ENCODE measurements at places on chromosomes 2 and 18. TPM values are rescaled to one million over a fixed set of nuclear protein-coding genes. Genes with fewer than 3 reads are reported as not detected.

DNER gene
- 167 TPM for total RNA-seq

CCDC68 gene
- total RNA-seq: 0.82 TPM

FAM228A gene
- total RNA-seq: 3.5 TPM

SPOPL gene
- total RNA-seq: 22.5 TPM

G6PC2 gene
- total RNA-seq: not detected

DNA sequence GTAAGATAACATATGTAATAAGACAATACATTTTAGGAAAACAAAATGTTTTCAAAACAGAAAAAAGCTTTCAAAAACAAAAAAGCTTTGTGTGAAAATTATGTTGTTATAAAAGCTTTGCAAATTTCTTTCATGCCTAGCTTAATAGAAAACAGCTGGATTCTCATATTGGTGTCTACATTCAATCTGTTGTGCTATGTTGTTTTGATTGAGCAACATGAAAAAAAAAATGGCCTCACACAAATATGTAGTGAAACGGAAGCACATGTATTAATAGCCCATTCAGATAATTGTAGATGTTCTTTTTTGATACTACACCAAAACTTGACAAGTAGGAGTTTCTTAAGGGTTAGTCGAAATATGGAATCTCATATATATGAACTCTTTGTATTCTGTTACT, 197.5 kb downstream of the ZEB2 start:
- no peak for DNase-seq

DNA sequence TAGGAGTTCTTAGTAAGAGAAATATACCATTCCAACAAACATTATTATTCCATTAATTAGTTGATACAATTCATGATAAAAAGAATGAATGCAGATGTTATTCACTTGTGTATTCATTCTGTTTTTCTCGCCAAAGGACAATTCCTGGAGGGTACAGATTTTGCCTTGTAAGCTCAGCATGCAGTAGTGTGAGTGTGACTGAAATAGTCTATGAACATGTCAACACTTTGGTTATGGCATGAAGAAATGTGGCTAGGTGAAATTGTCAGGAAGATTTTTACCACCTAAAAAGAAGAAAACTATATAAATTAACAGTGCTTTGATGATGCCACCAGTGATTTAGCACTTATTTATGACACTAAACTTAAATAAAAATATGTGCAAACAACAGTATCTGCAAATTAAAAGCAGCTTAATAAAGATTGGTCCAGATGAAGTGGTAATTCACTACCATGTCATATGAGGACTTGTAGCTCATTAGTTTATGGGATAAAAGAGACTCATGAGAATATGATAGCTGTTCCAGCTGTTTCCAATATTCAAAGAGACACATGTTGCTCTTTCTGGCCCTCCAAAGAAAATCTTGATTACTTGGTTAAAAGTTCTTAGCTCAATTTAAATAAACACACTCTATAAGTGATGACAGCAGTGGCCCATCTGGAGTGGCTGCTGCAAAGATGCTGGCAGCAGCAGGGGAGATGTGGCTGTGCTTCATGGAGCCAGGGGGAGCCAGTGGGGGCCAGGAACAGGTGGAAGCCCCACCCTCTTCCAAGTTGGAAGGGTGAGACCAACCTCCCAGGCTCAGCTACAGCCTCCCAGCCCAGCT, 165.0 kb downstream of the CDH19 start:
- no peak for DNase-seq

DNA sequence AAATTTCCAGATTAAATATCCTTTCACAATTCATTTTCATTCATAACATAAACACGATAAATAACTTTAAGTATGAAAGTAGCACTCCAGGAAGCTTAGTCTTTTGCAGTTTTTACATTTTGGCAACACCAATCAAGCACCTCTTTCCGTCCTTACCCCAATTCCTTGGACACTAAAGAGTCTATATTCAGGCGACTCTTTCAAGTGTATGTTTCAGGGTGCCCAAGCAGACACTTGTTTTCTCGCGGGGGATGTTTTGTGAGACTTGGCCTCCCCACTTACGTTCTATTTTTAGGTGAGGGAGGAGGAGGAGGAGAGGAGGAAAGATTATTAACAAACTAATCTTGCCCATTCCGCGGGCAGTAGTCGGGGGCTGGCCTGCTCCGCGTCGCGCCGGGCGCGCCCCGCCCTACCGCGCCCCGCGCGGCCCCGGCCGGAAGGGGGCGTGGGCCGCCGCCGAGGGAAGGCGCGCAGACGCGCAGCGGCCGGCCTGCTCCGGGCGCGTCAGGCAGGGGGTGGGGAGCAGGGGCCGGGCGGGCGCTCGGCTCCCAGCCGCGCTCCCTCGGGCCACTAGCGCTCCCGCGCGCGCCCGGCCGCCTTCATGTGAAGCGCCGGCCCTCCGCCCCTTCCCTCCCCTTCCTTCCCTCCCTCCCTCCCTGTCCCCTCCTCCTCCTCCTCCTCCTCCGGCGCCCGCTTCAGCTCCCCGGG, at the start of gene ITPRID2:
Gene ITPRID2, plus strand, starts transcription at position 473 of the 708 bp plus-strand sequence. CDS start 337 bp downstream, outside the sequence.
- peak; percentile 81 for DNase-seq

GRCh38 chr2:118121986-118122524, 33.8 kb downstream of the INSIG2 start:
- no peak for DNase-seq

DNA sequence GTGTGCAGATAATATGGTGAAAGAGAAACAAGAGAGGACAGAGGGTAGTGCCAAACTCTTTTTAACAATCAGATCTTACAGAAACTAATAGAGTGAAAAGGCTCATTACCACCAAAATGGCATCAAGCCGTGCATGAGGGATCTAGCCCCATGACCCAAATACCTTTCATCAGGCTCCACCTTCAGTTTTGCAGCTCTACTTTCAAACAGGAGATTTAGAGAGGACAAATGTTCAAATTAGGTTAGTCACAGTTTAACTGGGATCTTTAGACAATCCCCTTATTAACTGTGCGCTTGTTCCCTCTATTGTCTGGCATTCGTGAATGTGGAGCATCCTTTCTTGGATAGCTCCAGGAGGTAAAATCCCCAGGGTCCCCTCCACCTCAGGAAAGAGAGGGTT, 1209.3 kb upstream of the CHAC2 start:
- no peak for DNase-seq

DNA sequence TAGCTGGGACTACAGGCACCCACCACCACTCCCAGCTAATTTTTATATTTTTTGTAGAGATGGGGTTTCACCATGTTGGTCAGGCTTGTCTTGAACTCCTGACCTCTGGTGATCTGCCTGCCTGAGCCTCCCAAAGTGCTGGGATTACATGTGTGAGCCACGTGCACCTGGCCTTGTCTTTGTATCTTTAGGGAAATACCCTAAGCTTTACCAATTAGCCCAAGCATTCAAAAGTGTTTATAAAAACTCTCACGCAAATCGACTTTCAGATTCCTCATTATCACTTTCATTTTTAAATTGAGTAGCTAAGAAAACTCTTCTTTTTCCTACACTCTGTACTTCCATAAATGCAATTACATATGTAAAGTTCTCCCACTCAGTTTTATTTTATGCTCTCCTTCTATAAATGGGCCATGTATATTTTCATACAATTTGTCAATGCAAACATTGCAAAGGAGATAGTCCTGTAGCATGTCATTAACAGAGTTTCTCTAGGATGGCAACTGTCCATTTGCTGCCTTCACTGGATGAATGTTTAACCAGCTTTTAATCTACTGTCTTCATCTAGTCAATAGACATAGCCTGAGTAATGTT, 326.2 kb upstream of the LRATD1 start:
- no peak for DNase-seq

GRCh38 chr2:145352484-145352883, 832.6 kb upstream of the ZEB2 start:
- no peak for DNase-seq

GRCh38 chr2:41878716-41879234, 169.0 kb upstream of the PKDCC start:
- DNase-seq: no peak

DNA sequence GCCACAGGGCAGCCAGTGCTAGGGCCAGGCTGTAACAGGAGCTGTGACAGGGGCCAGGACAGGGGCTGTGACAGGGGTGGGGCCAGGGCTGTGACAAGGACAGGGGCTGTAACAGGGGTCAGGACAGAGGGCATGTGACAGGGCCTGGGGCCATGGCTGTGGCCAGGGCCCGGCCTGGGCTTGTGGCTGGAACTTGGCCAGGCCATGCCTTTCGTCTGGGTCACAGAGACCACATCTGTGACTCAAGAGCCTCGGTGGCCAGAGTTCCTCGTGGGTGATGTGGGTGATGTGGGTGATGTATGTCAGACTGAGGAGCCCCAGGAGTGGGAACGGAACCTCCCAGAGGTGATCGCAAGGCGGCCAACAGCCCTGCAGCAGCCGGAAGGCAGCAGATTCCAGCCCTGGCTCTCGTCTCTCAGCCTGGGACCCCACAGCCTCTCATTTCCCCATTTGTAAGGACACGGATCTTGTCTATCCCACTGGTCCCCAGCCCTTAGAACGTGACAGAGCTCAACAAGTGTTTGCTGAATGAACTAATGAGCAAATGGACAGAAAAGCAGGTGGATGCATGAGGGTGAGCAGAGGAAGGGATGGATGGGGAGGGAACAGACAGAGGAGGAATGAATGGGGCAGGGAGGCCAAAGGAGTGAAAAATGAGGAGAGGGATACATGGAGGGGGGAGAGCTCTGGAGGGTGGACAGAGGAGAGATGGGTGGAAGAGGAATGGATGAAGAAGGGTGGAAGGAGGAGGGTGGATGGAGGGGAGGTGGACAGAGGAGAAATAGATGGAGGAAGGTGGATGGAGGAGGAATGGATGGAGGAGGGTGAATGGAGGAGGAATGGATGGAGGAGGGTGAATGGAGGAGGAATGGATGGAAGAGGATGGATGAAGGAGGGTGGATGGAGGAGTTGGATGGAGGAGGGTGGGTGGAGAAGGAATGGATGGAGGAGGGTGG, 17.3 kb downstream of the ESPNL start:
- no peak for DNase-seq

DNA sequence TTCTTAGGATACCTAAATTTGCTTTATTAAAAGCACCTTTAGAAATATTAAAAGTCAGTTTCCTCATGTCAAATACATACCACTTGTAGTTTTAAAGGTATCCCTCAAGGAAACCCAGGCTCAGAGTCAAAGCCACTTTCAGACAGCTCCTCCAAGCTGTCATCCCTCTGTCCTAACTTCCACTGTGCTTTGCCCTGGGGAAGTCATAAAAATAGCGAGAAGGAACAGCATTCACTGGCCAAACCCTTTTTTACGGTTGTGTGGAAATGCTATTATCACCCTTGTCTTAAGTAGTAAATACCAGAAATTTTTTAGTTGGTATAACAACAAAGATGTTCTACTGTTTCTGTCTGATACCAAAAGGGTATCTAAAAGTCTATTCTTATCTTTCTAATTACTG, 680.5 kb downstream of the ZEB2 start:
- DNase-seq: no peak

All from cerebellum (tissue), 4 donors.